ENCODE measurements at places on chromosomes 4 and X.

- no peak for DNase-seq
These were observed 745.3 kb downstream of the RPA4 start for GRCh38 chrX:97628807-97629596.

GRCh38 chrX:5051831-5052491 is 1176.7 kb downstream of the NLGN4X start:
- peak; percentile 35 for DNase-seq

DNA sequence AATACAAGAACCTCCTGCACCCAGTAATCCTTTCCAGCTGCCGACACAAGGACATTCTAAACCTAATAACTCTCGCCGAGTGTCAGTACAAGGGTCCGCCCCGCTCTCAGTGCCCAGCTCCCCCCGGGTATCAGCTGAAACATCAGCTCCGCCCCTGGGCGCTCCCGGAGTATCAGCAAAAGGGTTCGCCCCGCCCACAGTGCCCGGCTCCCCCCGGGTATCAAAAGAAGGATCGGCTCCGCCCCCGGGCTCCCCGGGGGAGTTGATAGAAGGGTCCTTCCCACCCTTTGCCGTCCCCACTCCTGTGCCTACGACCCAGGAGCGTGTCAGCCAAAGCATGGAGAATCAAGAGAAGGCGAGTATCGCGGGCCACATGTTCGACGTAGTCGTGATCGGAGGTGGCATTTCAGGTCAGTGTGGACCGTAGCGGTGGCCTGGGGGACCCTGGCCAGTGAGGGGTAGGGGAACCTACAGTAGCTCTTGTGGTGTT is at the start of gene MAOA:
Gene MAOA (plus strand): TSS at position 295 of the 490 bp plus-strand sequence. CDS start 43 bp downstream, at position 338.
- DNase-seq, result peak; percentile 6

GRCh38 chr4:167616476-167616875 is 382.2 kb upstream of the SPOCK3 start:
- DNase-seq, result no peak

- DNase-seq, result no peak
These were observed at the start of gene CXCL5 for GRCh38 chr4:73998040-73999011. TSS of gene CXCL5 (minus strand) at chr4:73998677. CDS start at chr4:73998581, 96 bp downstream.

DNA sequence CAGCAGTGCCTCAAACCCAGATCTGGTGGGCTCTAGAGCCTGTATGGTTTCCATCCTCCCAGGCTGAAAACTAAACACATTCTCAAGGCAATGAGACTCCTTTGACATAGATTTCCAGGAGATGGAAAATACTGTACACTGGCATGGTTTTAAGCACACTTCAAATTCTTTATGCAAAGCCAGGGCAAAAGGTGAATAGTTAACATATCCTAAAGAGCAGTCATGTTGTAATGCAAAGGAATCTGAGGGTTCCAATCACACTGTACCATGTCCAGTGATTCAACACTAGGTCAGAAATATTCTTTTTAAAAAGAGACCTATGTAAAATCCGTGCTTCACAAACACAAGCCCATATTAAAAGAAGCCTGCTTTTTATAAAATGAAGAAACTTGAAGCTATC is 195.3 kb downstream of the QDPR start:
- no peak for DNase-seq

GRCh38 chr4:13642170-13642950 is 14.8 kb upstream of the BOD1L1 start:
- DNase-seq, result no peak

DNA sequence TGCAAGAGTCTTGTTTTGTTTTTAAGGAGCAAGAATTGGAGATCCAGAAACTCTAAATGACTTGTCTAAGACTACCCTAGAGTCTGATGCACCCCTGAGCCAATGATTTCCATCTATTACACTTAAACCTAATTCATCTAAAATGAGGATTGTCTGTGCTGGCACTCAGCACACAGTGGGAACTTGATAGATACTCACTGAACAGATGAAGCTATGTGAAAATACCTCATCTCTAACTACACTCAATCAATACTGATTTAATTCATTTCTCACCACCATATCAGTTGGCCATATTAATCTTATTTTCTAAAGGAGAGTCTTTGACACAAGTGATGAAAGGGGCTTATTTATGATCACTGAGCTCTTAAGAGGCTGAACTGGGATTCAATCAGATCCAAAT is 262.1 kb downstream of the HS3ST1 start:
- no peak for DNase-seq

GRCh38 chr4:58113126-58113525 is 1002.9 kb upstream of the IGFBP7 start:
- no peak for DNase-seq

- DNase-seq, result peak; percentile 30
These were observed 50.7 kb downstream of the MAP7D3 start for GRCh38 chrX:136200466-136200865.

DNA sequence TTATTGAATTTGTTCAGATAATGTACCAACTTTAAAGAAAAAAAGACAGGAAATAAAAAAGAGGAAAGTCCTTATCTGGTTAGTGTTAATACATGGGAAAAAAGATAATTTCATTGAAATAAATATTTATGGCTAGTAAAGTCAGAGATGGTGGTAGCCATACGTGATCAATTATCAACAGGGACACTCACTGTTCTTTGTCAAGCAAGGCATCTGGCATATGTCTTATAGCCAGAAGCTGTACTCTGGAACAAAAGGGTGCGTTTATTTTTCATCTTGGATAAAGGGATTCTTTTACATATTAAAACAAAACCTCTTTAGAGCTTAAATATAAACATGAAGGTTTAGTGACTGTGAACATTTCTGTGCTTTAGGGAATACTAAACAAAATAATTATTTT is 26.7 kb downstream of the HDX start:
- DNase-seq, result no peak

DNA sequence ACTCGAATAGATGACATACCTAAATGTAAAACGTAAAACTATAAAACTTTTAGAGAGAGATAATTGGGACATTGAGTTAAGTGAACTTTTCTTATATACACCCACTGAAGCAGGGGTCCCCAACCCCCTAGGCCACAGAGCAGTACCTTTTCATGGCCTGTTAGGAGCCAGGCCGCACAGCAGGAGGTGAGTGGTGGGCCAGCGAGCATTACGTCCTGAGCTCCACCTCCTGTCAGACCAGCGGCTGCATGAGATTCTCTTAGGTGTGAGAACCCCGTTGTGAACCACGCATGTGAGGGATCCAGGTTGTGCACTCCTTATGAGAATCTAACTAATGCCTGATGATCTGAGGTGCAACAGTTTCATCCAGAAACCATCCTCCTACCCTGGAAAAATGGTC is 114.8 kb downstream of the HMX1 start:
- DNase-seq, result no peak

GRCh38 chr4:18847249-18847890 is 825.8 kb upstream of the LCORL start:
- DNase-seq, result no peak

DNA sequence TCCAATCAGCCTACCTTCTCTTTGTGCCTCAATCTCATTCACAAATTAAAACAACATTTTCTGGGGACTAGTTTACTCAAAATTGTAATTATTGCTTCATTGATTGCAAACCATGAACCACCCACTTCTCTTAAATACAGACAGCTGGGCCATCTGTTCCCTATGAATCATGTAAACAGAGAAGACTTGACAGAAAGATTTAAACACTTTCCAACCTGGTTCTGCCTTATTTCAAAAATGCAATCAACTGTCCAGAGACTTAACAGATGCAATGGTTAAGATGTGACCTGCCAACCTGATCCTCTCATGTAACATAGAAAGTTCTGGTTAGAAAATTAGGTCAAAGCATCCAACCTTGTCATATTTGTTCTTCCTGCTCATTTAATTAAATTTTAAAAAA is 20.8 kb upstream of the SERTM2 start:
- no peak for DNase-seq

GRCh38 chrX:78213331-78213730 is 73.9 kb upstream of the TAF9B start:
- no peak for DNase-seq

DNA sequence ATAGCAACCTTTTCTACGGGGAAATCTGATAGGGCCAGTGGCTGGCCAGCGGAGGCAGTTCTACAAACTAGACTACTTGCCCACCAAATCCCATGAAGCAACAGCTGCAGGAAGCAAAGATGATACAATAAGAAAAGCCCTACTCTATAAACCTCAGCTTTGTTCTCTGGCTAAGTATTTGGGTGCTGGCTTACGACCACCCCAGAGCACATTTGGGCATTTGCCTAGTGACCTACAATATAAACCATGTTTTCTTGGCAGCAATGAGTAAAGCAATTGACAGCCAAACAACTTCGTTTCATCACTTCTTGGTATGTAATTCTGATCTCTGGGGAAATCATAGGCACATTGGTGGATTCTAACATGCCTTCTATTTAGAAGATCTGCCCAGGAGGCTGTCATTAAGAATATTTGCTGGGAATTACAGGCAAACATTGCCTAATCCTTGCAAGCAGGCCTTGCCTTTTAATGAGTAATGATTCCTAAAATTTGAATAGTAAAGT is 7.5 kb upstream of the LHFPL1 start:
- DNase-seq, result no peak

DNA sequence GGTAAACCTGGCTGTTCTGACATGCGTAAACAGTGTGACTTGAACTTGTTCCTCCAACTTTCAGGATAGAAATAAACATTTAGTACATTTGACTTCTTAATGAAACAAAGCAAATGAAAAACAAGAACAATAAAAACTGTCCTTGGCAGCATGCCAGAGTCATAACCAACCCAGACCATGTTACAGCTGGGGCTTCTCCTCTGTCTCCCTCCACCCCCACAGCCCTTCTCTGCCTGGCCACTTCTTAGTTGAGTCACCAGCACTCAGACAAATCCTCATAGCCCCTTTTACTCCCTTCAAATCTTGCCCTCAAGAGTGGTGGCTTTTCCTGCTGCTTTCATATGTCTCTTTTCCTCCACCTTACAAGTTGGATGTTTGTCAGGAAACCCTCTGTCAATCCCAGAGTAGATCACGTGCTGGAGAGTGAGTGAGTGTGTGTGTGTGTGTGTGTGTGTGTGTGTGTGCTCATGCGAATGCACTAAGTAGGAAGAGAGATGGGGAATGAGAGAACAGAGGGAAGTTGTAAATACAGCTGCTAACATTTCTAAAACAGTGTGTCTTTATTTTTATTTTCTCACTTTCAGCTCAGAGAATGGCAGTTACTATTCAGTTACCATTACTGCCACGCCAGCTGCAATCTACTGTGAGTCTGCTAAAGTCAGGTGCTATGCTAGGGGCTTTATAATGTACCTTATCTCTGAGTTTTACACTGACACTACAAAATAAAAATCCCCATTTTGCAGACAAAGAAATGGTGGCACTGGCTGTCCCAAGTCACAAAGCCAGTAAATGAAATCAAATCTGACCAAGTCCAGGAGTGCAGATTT is 15.0 kb downstream of the SCARB2 start:
- DNase-seq, result peak; percentile 58

DNA sequence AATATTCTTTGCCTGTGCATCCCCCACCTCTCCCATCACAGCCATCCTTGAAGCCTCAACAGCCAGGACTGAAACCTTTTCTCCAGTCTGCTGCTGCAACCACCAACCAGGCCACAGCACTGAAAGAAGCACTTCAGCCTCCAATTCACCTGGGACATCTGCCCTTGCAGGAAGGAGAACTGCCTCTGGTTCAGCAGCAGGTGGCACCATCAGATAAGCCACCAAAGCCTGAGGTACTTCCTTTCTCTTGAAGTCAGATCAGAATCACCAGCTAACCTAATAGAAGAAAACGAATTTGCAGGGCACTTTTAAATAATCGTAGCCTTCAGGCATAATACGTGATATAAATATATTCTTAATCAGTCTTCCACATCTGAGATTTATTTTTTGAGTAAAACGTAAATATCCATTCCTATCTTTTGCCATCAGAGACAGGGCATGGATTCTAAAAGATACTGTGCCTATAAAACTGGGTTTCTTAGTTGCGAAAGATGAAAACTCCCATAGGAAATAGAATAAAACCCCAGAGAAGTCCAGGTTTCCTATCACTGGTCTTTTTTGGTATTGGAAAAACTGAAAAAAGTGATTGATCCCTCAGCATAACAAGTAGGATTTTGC is 9.5 kb downstream of the AMBN start:
- peak; percentile 72 for DNase-seq

DNA sequence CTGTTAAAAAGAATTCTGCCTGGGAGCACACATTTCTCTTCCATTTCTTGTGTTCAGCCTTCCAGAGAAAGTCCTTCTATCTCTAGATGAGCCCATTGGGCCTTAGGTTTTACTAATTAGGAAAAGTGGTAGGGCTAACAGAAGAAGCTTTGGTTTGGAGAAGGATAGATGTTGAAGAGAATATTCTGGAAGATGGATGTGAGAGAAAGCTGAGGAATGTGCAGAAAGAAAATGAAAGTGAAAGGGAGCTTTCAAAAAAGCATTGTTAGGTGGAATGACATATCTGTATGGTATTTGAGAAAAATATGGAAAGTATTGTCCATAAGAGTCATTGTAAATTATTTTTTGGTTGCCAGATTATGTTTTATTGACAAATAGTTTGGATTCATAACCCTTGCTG is 474.8 kb upstream of the SLIT2 start:
- no peak for DNase-seq

DNA sequence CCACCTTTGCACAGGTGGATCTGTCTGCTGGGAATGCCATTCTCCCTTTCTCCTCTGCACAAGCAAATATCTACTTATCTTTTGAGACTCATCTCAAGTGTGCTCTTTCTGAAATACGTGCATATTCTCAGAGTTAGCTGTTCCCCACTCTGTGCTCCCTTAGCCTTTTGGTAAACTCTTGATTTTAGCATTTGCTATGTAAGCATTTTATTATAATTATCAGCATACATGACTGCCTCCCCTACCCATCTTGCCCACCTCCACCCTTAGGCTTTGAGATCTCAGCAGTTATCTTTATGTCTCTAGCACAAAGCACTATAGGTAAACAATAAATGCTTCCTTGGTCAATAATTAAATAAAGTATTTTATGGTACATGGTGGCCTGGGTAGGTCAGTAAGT is 11.5 kb downstream of the DRP2 start:
- DNase-seq, result no peak

GRCh38 chr4:154611833-154612232 is 623 bp downstream of the FGG start:
- DNase-seq, result no peak

GRCh38 chrX:2608638-2609430 is 82.3 kb upstream of the CD99 start:
- DNase-seq, result peak; percentile 72

DNA sequence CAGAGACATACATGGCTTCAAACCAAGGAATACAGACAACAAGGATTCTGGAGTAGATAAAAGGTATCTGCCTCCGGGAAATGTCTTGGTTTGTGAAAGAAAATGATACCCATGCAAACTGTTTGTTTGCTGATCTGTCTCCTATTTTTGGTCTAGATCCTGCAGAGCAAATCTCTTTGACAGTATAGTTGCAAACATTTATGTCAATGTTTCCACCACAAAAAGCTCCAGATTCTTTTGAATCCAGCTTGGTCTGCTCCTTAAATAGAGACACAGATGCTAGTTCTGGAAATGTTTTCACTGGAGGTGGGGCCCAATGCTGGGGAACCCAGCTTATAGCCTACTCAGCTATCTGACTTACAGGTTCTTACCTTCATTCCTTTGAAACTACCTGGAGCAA is 119.7 kb downstream of the ATG4A start:
- no peak for DNase-seq

GRCh38 chrX:31124536-31124935 is 52.7 kb upstream of the FTHL17 start:
- DNase-seq, result no peak

Data from SW480 (cell line).